Activated naive CD8-positive, alpha-beta T cell treated with anti-CD3 and anti-CD28 coated beads, Interleukin-2, amount 10 ng/mL, durations not matched to agents 7 days and 5 days (primary cell): ENCODE measurements at places on chromosomes 7 and 10. TPM values are rescaled to one million over a fixed set of nuclear protein-coding genes. Genes with fewer than 3 reads are reported as not detected.

Gene OR2A1
- total RNA-seq, result 0.06 TPM

Gene ITIH5
- total RNA-seq, result not detected

Gene TRIM74
- 1.6 TPM for total RNA-seq

Gene FRAT1
- total RNA-seq, result 11.7 TPM

GRCh38 chr7:121961089-121961867 is 88.3 kb downstream of the PTPRZ1 start:
- no peak for DNase-seq

DNA sequence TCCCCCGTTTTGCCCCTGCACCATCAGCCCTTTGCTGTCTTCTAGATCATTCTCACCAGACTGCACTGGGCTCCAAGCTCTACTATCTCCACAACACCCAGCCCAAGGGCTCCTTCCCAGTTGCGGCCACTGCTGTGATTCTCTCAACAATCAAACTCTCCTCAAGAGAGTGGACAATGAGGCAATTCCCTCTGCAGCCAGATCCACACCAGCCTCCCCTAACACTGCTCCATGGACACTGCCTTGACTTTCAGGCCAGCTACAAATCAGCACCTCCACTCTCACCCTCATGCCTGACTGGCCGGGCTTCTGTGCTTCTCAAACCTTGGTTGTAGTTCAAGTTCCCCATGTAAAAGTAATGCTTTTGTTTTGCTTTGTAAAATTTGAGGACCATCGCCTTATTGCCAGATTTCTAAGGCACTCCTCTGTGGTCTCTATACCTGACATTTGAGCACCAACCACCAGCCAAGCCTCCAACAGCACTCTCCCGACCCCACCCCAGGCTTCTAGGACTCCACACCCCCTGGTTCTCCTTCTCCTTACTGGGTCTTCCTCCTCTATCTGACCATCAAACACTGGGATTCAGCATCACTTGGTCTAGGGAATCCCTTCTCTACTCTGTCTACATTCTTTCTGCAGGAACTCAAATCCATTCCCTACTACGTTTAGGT is 45.4 kb downstream of the PPIF start:
- peak; percentile 5 for DNase-seq

DNA sequence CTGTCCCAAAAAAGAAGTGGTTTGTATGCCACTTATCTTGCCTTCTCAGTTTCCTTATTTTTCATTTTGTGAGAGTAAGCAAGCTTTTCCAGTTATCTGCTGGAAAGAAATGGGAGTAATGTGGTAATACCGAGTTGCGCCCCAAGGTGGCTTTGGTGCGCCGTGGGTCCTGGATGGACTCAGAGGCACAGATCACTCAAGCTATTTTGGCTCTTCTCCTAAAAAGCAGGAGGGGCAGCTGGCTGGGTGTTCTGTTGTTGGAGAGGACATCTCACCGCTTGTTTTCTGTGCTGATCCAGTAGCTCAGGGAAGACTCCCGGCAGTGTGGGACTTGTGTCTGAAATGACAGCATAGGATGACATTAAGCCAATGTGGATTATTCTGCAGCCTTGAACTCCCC is 16.4 kb downstream of the PRKRIP1 start:
- no peak for DNase-seq

DNA sequence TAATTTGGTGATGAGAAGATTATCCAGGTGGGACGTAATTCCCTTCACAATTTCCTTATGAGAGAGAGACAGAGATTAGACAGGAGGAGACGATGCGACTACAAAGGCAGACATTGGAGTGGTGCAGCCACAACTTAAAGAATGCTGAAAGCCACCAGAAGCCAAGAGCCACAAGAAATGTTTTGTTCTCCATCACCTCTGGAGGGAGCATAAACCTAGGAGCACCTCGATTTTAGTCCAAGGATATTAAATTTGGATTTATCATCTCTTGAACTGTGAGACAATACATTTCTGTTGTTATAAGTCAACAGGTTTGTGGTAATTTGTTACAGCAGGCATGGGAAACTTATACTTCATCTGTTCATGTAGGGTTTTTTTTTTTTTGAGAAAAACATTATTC is 418.9 kb downstream of the DGKB start:
- no peak for DNase-seq

- DNase-seq, result no peak
These were observed 30.6 kb downstream of the WDR37 start for GRCh38 chr10:1086787-1087186.

- DNase-seq, result peak; percentile 23
These were observed 75.3 kb downstream of the INPP5A start for GRCh38 chr10:132612571-132613504.

GRCh38 chr7:158453663-158454062 is 134.0 kb downstream of the PTPRN2 start:
- no peak for DNase-seq

DNA sequence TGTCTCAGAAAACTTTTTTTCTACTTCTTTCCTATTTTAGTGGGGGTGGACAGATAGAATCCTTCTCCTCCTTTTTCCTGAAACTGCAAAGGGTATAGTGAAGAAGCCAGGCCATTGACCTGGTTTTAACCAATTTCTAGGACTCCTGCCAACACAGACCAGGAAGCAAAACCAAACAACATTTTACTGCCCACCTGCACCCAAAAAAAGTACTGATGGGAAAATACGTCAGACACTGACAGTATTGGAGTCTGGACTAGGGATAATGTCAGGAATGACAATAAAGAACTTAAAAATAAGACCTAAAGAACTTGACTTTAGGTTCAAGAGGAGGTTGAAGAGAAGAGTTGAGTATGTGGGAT is 5.0 kb upstream of the STEAP4 start:
- DNase-seq, result no peak

DNA sequence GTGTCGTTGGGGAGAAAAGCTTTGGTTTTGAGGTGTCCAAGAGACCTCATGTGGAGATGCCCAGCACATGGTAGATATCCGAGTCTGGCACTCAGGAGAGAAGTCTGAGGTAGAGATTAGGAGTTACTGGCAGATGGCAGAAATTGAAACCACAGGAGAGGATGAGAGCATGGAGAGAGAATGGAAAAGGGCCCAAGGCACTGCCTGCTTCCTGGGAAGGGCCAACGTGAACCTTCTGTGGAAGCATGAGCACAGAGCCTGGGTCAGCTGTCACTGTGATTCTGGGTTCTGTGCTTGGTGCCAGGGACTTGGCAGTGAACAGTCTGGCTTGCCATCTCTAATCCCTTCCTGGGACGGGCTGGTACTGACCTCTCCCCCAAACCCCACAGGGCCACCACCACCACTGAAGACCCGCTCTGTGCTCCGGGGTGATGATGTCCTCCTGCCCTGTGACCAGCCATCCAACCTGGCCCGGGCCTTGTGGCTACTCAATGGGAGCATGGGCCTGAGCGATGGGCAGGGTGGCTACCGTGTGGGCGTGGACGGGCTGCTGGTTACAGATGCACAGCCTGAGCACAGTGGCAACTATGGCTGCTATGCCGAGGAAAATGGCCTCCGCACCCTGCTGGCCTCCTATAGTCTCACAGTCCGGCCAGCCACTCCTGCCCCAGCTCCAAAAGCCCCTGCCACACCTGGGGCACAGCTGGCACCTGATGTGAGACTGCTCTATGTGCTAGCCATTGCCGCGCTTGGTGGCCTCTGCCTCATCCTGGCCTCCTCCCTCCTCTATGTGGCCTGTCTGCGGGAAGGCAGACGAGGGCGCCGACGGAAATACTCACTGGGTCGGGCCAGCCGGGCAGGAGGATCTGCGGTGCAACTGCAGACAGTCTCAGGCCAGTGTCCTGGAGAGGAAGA is 4.1 kb downstream of the MRPL43 start:
- no peak for DNase-seq

GRCh38 chr7:158576050-158576762 is 11.4 kb downstream of the PTPRN2 start:
- no peak for DNase-seq

Gene PRKAG2
- 38.9 TPM for total RNA-seq

- no peak for DNase-seq
These were observed 663.7 kb upstream of the COBL start for GRCh38 chr7:51980313-51980712.

- DNase-seq, result no peak
These were observed 148.0 kb downstream of the MAPK8 start for GRCh38 chr10:48454302-48455054.

DNA sequence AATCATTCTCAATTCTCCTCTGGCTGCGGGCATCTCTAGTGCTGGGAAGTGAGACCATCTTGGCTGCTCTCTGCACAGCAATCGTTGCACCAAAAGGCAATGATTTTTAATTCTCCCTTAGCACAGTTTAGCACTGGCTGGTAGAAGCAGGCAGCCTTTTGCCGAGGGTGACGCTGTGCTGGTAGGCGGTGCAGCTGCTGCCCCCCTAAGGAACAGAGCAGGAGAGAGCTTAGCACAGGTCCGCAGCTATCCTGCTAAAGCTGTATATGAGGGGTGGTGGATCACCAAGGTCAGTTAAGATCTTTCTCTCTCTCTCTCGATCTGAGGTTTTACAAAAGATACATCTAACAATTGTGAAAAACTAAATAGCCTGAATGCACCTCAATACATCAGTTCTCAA is 390.1 kb downstream of the GATA3 start:
- DNase-seq, result peak; percentile 45

Gene ZNF804B
- not detected for total RNA-seq

DNA sequence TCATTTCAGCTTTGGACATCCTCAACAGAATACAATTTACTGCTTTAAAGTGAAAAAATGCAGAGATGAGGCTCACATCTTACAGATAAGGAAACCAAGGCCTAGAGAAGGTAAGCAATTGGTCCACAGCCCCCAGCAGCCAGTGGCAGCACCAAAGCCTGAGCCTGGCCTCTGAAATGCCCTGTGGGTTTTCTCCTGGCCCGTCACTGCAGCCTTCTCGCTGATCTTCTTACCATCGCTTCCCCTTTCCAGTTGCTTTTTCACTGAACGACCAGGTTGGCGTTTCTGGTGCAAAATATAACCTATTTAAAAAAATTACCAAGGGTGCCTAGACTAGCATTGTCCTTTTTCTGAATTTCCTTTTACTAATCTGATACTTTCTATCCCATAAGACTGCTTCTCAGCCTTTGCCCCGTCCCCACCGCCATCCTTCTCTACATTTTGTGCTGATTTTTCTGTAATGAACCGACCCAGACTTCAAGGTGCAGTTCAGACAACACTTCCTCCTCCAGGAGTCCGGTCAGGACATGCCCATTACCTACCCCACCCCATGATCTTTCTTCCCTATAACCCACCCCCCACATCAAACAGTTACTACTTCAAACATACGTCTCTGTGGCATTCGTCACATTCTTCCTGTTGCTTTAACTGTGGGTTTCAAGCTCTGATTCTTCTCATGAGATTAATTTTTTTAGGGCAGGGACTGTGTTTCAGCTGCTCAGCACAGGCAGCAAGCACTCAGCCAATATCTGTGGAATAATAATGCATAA is 289.4 kb downstream of the DNAJB6 start:
- DNase-seq, result peak; percentile 35

GRCh38 chr7:133364959-133365690 is 112.2 kb downstream of the EXOC4 start:
- DNase-seq, result no peak

- DNase-seq, result no peak
These were observed 16.3 kb upstream of the CYP51A1 start for GRCh38 chr7:92150450-92151017.

GRCh38 chr7:134512271-134512670 is 15.1 kb upstream of the AKR1B10 start:
- DNase-seq, result no peak

Gene GIMAP2
- total RNA-seq, result 139 TPM

GRCh38 chr7:94556028-94556427 is 46.4 kb downstream of the CASD1 start:
- DNase-seq, result no peak

Gene MXI1
- total RNA-seq, result 29.8 TPM

Gene HOXA9
- total RNA-seq, result not detected

Gene NOS3
- total RNA-seq, result 12.5 TPM

- DNase-seq, result no peak
These were observed 54.5 kb downstream of the NRP1 start for GRCh38 chr10:33279811-33280602.

DNA sequence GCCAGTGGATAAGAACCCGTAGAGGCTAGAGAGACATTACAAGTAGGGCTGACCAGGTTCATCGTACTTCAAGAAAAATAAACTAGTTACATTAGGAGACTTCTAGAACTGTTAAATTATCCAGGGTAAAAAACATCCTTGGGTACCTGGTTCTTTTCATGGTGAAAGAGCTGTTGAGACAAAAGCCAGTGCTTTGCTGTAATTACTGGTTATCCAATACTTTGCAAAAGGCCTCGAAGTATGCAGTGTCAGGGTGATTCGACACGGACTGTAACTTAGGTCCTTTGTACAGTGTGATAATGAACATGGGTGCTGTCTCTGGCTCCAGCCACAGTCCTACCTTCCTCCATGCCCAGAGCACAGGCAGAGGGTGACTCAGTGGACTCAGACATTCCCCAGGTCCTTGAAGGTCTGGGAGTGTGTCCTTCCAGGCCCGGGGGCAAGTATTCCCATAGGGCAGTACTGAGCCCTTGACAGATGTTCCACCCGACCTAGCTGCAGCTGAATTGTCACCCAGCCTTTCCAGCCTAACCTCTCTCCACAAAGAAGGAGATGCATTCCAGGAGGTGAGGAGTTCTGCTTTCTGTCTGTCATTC is 123.6 kb upstream of the TMEM72 start:
- no peak for DNase-seq

Gene ECHDC3
- total RNA-seq, result 1.6 TPM
